ENCODE measurements at places on chromosomes 12 and 14.

DNA sequence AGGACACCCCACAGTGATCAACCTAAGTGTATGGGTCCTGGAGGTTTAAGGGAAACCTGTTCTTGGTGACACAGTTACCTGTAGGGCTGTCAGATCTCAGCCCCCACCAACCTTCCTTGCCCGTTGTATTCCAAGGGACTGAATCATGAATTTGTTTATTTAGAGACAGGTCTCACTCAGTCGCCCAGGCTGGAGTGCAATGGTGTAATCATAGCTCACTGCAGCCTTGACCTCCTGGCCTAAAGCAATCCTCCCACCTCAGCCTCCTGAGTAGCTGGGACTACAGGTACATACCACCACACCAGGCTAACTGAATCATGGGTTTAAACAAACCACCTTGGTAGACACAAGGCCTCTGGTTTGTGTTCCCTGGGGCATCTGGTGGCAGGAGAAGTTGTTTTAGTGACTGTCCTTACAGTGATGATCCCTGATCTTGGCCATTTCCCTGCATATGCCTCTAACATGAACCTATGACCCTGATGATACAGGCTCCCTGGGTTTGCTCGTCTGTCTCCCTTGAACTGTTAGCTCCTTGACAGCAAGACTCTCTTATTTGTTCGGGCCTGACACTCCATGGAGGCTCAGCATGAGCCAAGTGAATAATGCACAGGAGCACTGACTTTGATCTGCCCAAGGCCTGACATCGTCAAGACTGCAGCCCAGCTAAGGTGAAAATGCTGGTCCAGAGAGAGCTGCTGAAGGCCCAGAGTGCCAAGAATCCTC, 47.9 kb downstream of the PITPNM2 start:
- no peak for DNase-seq

DNA sequence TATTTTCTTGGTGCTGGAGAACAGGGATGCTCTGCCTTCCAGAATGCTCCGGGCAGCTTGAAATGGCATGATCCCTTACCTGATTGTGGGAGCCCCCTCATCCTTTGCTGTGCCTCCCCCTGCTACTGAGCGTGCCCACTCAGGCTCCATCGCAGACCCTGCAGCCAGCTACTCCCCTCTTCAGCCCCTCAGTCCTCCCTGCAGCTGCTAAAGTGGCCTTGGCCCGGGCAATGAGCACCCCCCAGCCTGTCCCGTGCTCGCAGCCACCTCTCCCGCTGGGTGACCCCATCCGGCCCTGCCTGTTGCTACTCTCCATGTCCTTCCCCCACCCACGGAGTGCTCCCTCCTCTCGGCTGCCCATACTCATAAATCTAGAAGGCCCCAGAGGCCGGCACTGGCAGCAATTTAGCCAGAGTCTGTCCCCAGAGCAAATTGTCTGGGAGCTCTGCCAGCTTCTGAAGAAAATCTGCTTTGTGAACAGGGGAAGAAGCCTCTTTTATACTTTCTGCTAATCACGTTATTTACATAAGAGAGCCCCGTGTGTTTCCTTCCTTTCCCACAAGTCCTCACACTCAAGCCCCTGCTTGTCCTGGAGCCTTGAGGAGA, 143.7 kb upstream of the FRMD6 start:
- peak; percentile 94 for DNase-seq

DNA sequence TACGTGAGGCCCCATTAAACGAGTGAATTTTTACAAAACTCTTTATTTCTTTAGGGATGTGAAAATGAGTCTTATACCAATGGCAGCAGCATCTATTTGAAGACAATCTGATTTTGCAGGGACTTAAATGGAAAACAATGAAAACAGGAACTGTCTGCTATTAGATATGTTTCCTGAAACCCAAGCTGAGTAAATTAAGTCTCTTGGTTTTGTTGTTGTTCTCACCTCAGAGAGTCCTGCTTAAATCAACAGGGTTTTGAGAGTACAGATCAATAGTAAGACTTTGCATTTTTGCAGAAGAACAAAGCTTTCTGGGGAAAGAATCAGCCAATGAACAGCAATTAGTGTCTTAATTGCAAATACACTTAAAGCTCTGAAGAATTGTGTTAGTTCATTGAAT, 39.1 kb upstream of the LGR5 start:
- DNase-seq, result no peak

DNA sequence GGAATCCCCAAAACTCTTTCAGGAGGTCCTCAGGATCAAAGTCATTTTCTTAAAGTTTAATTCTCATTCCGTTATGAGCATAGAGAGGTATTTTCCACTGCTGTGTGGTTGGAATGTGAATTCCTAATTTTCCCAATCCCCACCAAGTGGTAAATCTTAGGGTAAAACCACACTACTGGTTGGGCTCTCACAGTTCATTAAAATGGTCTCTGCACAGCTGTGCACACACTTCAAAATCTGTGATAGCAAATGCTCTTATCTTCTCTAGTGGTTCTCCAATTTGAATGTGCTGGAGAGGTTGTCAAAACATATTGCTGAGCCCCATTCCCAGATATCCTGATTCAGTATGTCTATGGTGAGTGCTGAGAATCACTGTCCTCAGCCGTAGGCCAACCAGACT, 189.1 kb downstream of the BMP4 start:
- peak; percentile 11 for DNase-seq

- DNase-seq, result no peak
These were observed 214.2 kb downstream of the CPNE8 start for GRCh38 chr12:38691164-38691563.
